ENCODE measurements at places on chromosomes 7 and 10. TPM values are rescaled to one million over a fixed set of nuclear protein-coding genes. Genes with fewer than 3 reads are reported as not detected.

DNA sequence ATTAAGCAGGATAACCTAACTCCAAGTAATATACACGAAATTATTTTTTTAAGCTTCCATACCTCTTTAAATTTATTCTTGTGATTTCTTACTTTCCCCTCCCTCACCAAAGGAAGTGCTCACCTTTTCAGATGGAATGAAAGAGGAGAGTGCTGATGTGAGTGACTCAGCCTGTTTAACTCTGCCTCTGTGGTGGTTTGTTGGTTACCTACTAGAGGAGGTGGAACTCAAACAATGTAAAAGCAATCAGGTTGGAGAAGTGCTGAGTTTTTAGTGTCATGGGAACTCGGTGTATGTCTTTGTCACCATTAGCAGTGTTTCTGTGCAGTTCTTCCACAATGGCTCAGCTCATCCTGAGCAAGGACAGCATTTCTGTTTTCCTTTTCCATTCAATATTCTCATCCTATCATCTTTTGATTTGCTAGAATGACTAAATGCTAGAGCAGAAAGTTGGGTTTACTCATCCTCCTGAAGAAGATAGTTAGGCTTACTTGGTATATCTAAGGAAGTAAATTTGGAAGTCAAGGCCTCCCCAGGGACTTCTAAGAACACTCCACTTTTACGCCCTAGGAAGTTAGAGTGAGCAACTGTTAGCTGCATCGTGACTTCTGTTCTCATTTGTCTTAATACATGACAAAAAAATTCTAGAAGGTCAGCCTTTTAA is 6.0 kb downstream of the ADD3 start:
- H3K27ac ChIP-seq = no peak overlapping the region
- no peak overlapping the region for H3K4me3 ChIP-seq
- H3K4me1 ChIP-seq = peaks cover 23% of the 10 kb centered on the region
- H3K36me3 ChIP-seq = no peaks in the 10 kb centered on the region

Gene ATRNL1
- 9.3 TPM for total RNA-seq

Gene ADAM8
- total RNA-seq = 6.9 TPM

Gene H2BK1
- not detected for total RNA-seq
